ENCODE measurements at places on chromosomes 13 and 19. TPM values are rescaled to one million over a fixed set of nuclear protein-coding genes. Genes with fewer than 3 reads are reported as not detected.

ZNF507 gene
- polyA plus RNA-seq = 4.3 TPM

MCEMP1 gene
- not detected for polyA plus RNA-seq

AMER2 gene
- polyA plus RNA-seq = not detected

GJB2 gene
- 0.16 TPM for polyA plus RNA-seq

KRTDAP gene
- not detected for polyA plus RNA-seq

FFAR1 gene
- not detected for polyA plus RNA-seq

KLK2 gene
- polyA plus RNA-seq = not detected

NCR1 gene
- polyA plus RNA-seq = not detected

CILP2 gene
- 0.62 TPM for polyA plus RNA-seq

PDE4C gene
- polyA plus RNA-seq = 0.40 TPM

SOHLH2 gene
- not detected for polyA plus RNA-seq

ZNF415 gene
- polyA plus RNA-seq = 8.9 TPM

DNA sequence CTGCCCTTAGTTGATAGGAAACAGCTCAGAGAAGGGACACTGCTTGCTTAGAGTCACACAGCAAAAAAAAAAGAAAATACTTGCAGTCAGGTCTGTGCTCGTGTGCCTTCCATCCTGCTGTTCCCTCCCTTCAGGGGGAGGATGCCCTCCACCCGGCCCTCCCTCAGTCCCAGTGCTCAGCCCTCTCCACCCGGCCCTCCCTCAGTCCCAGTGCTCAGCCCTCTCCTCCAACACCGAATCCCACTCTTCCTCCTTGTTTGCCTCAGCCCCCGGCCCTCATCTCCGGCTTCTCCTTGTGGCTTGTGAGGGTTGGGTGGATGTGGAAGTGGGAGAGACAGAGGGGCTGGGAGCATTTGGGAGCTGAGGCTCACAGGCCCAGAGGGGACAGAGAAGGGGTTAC, 5.8 kb downstream of the TFPT start:
- no peak for DNase-seq

DNA sequence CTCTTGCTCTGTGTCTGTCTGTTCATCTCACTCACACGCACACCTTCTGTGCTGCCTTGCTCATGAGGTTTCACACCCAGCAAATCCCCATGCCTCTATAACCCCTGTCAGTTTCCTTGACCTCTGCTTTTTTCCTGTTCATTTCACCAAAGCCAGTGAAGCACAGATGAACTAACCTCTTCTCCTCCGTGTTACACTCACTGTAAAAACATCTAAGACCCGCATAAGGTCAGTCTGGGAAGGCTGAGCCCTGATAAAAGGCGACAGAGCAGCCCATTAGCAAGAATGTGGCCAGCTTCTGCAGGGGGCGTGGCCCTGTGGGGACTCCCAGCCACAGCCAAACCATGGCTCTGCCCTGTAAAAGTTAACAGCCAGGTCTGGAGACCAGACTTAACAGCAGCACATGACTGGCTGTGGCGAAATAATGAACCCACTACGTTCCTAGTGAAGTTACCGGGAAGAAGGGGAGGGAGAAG, 42.8 kb upstream of the NPAS1 start:
- peak; percentile 86 for DNase-seq

DNA sequence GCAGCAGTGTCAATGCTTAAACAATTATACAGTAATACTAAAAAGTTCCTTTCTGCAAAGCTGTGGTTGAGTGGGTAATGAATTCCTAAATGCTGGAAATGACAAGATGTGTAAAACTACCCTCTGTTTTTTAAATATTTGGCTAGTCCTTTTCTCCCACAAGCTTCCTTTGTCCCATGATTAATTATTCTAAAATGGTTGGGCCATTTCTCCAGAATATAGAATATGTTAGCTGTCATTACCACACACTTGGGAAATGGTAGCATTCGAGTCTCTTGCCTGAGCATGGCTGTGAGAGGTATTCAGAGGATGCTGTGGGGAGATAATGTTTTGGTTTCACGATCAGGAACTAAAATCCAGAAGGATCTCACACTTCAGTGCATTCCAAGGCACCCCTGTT, 1185.8 kb downstream of the UQCRFS1 start:
- DNase-seq = no peak

DNA sequence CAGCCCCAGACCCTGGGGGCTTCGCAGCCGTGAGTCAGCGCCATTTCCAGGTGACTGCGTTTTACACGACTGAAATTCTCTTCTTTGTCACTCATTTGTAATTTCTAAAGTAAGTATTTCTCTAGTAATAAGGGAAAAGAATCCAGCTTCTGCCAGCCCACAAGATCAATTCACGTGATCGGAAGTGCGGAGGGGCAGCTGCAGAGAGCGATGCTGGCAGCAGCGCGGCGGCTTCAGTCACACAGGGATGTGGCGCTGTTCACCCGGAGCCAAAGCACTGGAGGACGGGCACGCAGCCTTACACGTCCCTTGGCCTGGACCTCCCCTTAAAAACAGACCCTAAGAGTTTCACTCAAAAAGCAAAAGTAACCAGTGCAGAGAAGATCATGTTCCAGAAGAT, 18.4 kb downstream of the GRTP1 start:
- DNase-seq = no peak

GRCh38 chr19:7074705-7075282, 5.3 kb downstream of the ZNF557 start:
- DNase-seq = no peak

- DNase-seq = no peak
These were observed 7.7 kb upstream of the DACT3 start for GRCh38 chr19:46668662-46669061.

- peak; percentile 71 for DNase-seq
These were observed 33.0 kb upstream of the ADGRE5 start for GRCh38 chr19:14347999-14348889.

DNA sequence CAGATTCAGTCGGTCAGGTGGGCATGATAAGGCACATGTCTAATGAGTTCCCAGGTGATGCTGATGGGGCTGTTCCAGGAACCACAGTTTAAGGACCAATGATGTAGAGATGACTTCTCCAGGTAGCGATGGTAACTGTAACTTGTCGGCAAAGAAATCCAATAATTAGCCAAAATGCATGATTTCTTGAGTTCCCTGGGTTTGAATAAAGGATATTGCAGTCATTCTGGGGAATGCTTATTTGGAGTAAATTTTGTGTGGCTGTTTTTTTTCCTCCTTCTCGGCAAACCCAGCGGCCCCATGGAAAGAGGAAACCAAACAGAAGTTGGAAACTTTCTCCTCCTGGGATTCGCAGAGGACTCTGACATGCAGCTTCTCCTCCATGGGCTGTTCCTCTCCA, at the start of gene OR7C2:
OR7C2 (plus strand) TSS at position 301 of the 400 bp plus-strand sequence; CDS start at position 301, 0 bp downstream.
- no peak for DNase-seq

- no peak for DNase-seq
These were observed 19.3 kb upstream of the KCTD15 start for GRCh38 chr19:33777351-33777750.

- no peak for DNase-seq
These were observed 6.8 kb downstream of the CEACAM1 start for GRCh38 chr19:42521346-42522030.

DNA sequence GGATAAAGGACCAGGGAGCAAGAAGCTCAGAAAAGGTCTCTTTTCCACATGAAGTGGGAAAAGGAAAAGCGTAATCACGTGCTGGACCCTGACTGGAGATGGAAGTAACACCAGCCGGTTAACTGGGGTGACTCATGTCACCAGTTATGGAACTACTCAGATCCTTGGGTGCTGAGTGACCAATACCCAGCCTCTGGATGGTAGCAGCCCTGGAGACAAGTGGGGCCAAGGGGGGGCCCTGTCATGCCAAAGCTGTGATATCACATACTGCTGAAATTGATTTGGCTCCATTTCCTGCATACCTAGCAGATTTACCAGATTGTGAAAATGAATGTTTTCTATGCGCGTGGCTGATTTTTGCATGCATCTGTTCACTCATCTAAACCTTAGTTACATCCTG, 158.9 kb downstream of the ZIC5 start:
- peak; percentile 60 for DNase-seq

DNA sequence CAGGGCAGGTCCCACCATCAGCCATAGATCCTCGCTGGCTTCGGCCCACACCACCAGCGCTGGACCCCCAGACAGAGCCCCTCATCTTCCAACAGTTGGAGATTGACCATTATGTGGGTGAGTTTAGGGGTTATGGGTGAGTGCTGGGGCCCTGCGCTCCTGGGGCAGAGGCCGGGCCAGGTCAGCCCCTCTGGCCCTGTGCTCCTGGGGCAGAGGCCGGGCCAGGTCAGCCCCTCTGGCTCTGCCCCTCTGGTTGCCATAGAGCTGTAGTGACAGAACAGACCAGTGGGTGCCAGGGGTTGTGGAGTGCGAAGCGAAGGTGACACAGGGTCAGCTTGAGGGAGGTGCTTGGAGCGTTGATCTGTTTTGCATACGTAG, 15.2 kb downstream of the POLD1 start:
- no peak for DNase-seq

DNA sequence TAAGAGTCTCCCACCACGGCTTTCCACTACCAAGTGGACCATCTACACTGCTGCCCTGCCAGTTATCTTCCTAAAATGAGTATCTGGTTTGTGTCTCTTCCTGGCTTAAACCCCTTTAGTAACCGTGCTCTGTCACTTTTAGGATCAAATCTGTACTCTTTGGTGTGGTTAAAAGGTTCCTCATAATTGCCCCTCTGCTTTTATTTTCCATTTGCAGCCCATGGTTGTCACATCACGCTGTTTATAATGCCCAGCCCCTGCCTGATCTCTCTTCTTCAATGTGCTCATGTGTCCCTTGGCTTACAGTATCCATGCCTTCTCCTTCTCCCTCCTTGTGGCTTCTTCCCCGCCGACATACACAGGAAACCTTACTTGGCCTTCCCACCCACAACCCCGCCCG, 100.1 kb downstream of the DGKH start:
- DNase-seq = no peak

- peak; percentile 80 for DNase-seq
These were observed 9.1 kb downstream of the AP2S1 start for GRCh38 chr19:46841458-46842083.

GRCh38 chr13:39306639-39307589, 268.7 kb downstream of the NHLRC3 start:
- DNase-seq = no peak

- DNase-seq = no peak
These were observed 17.1 kb downstream of the RGL3 start for GRCh38 chr19:11401808-11402543.

DNA sequence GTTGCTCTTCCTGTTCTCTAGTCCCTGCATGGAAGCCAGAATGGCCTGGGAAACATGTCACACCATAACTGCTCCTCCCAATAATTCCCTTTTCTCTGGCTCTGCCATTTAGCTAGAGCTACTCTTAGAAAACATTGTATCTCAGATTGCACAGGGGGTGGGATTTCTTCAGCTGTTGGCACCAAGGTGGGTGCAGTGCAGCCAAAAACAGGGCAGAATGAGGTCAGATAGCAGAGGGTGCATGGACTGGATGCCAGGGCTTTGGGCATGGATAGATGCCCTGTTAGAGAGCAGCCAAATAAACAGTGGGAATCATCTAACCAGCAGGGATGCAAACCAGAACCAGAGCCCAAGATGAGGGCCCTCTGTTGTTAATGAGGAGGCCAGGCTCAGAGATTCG, 4.9 kb upstream of the AMER2 start:
- no peak for DNase-seq

DNA sequence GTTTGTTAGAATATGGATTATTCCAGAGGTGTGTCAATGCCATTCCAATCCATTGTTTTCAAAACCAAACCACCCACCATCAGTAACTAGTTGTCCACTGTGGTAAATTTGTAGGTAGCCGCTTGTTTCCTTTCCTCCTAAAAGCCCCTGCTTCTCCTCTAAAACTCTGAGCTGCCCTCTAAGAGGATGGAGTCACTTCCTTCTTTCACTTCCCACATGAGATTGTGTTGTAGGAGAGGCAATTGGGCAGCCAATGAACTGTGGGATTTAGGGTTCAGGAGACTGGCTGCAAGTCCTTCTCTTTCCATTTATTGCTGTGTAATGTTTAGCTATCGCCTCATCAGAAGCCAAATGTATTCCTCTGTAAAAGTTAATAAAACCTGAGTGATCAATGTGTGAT, 49.9 kb upstream of the RFXAP start:
- DNase-seq = no peak

DNA sequence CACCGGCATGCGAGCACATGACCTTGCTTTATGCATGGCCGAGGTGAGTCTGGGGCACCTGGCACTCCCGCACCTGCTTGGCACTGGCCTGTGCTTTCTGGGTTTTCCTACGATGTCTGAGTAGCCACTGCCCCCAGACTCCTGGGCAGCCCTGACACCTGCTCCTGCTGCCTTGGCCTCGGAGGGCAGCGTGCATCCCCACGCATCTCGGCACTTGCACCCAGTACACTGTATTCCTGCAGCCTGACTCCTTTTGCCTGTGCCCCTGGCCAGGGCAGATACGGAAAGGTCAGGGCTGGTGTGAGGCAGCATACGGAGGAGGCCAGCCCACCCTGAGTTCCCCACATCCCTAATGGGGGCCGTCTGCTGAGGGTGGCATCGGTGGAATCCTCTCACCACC, 340.6 kb downstream of the TEX29 start:
- DNase-seq = no peak
